ENCODE measurements at places on chromosomes 7 and 10.

GRCh38 chr10:52092390-52092789, 221.7 kb upstream of the DKK1 start:
- DNase-seq, result no peak

DNA sequence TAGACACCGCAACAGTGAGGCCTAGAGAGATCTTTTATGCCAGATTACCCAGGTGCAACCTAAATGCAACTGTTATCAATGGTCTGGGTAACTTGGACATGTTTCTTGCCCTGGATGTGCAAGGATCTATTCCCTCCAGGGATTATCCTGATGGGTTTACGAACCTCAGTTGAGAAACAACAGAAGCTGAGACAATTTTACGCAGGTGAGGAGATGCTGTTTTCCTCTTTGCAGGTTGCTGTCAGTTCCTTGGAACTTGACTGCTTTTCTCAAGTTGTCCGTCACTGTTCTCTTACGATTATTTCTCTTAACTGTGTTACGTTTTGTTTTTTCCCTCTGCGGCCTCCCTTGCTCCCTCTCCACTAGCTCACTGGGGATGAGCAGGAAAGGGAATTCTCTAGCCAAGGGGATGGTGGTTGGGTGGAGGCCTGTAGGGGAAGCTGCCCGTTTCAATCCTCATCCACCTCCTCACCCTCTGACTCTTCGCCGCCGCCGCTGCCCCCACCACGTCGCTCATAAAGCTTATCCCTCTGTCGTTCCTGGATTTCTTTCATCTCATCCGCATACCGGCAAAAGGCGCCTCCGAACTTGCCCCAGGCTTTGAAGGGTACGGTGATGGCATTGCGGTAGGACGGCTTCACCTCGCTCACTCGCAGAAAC, 1.2 kb downstream of the PURB start:
- DNase-seq, result no peak

- DNase-seq, result no peak
Measured at GRCh38 chr10:116201011-116201410, 72.0 kb downstream of the GFRA1 start.

DNA sequence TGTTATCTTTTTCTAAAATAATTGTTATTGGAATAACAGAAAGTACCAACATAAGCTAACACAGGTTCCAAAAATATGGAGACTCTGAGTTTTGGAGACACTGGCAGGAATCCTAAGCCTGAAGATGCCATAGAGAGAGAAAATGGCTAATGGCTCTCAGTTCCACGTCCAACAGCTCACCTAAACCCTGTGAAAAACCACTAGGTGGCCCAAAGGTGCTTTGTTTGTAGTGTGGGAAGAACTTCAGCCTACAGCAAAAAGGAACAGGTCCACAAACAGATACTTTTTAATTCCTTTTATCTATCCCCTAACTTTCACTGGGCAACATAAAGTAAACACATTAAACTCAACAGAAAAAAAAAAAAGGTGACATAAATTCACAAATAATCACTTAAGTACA, 272.3 kb downstream of the SEMA3D start:
- DNase-seq, result no peak

GRCh38 chr7:7889791-7890568, 78.6 kb upstream of the GLCCI1 start:
- no peak for DNase-seq

GRCh38 chr10:11339660-11340059, 271.8 kb downstream of the USP6NL start:
- no peak for DNase-seq

- DNase-seq, result no peak
Measured at GRCh38 chr10:125846894-125847293, 23.5 kb downstream of the BCCIP start.

- no peak for DNase-seq
Measured at GRCh38 chr7:111004310-111004901, 86.5 kb upstream of the LRRN3 start.

GRCh38 chr7:8226501-8226900, 35.5 kb downstream of the ICA1 start:
- no peak for DNase-seq

DNA sequence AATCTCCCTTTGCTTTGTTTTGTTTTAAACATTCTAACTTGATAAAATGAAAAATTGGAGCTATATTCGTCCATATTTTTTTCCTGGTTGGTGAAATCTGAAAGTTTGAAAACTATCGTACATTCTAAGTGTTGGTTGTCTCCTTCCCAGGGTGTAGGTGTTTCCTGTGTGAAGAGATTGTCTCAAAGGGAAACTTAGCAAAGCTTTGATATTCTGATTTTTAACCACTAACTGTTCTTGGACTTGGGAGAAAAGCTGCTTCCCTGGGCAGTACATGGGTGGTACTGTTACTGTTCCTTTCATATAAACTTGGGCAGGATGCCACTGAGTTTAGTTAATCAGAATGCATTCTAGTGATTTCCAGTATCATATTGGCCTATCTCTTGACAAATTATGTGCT, 253.5 kb upstream of the LRGUK start:
- DNase-seq, result no peak

- no peak for DNase-seq
Measured at GRCh38 chr10:70684374-70684773, 12.1 kb downstream of the ADAMTS14 start.

- no peak for DNase-seq
Measured at GRCh38 chr10:78255796-78256638, 222.4 kb downstream of the RPS24 start.

DNA sequence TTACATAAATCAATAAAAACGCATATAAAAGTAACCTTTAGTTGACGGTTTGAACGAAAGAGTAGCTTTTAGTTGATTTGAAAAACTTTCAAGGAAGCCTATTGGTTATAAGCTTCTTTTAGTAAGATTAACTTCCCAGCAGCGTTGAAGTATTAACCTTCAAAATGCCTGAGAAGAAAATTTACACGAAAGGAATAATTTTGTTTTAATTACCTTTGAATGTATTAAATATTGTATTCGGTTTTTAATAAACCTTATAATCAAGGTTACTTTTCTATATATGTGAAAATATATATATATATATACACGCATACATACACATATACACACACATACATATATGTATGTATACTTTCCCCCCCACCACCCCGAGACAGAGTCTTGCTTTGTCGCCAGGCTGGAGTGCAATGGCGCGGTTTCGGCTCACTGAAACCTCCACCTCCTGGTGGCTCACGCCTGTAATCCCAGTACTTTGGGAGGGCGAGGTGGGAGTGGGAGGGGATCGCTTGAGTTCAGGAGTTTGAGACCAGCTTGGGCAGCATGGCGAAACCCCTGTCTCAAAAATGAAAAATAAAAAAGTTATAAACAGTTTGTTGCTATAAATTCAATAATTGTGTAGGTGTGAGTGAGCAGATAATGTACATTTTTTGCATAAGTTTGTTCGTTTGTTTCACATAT, 57.6 kb upstream of the EZH2 start:
- peak; percentile 66 for DNase-seq

- DNase-seq, result no peak
Measured at GRCh38 chr10:129896860-129897200, 67.2 kb downstream of the EBF3 start.

- no peak for DNase-seq
Measured at GRCh38 chr7:41942468-41943093, 239.7 kb upstream of the INHBA start.

DNA sequence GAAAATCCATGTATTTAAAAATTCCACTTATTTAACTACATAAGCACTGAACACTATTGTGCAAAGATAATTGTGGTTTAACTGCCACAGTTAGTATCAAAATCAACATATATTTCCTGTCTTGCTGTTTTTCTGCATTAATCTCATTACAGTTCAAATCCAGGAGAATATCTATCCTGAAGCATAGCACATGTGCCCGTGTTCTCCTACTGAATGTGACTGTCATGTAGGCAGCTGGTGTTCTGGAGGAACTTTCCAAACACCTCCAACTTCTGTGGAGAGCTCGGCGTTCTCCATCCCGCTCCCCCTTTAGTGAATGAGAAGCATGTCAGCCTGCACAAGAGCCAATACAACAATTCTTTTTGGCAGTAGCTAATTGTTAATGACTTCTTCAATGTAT, 76.4 kb upstream of the IKZF1 start:
- no peak for DNase-seq

DNA sequence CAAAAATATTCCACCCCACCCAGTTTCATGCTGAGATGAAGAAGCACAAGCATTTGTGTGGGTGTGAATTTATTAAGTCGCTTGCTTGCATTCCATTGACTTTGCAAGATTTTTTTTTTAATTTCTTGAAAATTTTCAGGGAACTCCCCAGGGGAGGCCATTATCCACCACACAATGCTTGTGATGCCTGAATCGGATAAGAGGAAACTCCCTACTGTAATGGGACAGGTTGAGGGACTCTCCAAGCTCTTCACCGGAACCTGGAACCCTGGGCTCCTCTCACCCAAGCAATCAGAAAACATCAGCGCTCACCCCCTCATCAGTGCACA, 153.6 kb upstream of the ZMIZ1 start:
- DNase-seq, result no peak

- no peak for DNase-seq
Measured at GRCh38 chr7:112515989-112516388, 35.2 kb downstream of the LSMEM1 start.

DNA sequence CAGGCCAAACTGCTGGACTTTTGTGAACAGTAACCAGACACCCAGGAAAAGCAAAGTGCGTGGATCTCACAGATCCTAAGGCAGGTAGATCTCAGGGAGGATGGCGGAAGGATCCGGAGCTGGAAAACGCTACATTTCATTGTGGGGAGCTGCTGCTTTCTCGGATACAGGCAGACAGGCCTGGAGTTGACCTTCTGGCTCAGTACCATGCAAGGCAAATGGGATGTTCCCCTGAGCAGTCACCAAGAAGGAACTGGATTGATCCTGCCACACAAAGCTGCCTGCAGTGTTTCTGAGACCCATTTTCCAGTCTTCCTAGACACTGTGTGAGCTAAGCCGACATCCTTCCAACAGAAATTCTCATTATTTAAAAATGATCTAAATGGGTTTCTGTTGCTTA, 65.5 kb downstream of the ZRANB1 start:
- DNase-seq, result no peak

DNA sequence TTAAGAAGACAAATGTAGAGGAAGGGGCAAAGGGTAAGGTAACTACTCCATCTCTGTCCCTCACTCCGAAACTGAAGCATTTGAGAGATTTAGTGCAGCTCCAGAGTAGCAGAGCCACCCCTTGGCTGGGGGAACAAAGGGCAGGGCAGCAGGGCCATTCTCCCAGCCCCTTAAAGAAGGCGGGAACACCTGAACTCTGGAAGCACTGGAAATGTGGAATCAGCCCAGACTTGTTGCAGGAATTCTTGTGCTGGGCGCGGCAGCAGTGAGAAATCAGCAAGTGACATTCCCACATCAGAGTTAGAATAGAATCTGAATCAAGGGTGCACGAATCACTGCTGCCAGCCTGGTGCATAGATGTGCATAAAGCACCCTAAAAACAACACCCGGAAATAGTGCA, 34.4 kb upstream of the GRM8 start:
- DNase-seq, result no peak

GRCh38 chr7:21462081-21462480, 34.2 kb downstream of the SP4 start:
- DNase-seq, result no peak

Measured in neural crest cell (in vitro differentiated cells).